ENCODE measurements at places on chromosomes 6 and 20.

- DNase-seq, result no peak
These were observed 38.9 kb upstream of the CD2AP start for GRCh38 chr6:47438481-47439347.

DNA sequence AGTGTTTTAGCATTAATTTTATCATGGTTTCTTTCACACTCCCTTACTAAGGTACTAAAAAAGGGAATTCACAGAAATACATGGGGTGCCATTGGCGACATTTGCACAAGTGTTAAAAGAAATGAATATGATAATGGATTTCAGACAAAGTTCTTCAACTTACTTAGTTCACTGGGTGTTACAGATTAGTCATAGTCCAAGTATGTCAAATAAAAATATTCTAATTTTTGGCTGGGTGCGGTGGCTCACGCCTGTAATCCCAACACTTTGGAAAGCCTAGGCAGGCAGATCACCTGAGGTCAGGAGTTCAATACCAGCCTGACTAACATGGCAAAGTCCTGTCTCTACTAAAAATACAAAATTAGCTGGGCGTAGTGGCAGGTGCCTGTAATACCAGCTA lies 286.1 kb upstream of the TFAP2D start:
- DNase-seq, result no peak

DNA sequence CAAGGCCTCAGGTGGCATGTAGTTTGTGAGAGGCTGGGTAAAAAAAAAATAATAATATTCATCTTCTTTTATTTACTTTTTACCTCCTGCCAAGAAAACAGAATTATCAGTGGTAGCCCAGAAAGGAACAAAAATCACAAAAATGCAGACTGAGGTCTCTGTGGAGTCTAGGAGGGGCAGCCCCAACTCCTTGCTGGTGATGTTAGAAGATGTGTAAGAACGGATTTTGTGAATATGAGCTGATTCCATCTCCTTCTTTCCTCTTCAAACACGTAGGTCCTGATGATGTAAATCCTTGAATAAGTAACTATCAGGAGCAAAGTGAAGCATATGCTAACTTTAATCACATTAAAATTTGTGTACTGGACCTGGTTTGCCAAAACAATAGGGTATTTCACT lies 226.8 kb downstream of the EYA4 start:
- no peak for DNase-seq

GRCh38 chr6:26554447-26554696 lies 16.2 kb downstream of the HMGN4 start:
- DNase-seq, result peak; percentile 70

DNA sequence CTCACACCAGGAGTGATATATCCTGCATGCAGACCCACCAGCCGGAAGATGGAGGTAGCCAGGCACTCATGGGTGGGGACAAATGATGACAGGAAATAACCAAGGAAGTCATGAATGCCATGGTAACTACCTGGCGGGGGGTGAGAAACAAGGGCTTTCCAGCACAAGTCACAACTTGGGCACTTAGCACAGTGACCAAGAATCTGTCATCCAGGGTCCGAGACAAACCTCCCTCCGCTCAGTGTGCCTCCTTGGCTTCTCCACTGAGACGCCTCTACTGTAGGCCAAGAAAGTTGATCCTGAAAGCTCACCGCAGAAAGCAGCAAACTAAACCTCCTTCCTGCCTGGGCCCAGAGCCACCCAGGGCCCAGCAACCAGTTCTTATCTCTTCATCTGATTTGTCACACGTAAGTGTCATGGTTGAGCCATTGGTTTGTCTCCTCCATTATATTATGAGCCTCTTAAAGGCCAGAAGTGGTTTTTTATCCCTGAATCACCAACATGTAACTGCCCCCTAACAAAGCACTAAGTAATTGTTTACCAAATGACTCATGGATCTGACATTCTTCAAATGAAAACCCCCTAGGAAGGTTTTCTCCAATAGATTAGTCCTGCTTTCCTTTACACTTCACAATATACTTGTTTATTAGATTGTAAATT lies 84.3 kb upstream of the TAB2 start:
- no peak for DNase-seq

GRCh38 chr6:30826961-30827342 lies 57.4 kb upstream of the DDR1 start:
- DNase-seq, result no peak

DNA sequence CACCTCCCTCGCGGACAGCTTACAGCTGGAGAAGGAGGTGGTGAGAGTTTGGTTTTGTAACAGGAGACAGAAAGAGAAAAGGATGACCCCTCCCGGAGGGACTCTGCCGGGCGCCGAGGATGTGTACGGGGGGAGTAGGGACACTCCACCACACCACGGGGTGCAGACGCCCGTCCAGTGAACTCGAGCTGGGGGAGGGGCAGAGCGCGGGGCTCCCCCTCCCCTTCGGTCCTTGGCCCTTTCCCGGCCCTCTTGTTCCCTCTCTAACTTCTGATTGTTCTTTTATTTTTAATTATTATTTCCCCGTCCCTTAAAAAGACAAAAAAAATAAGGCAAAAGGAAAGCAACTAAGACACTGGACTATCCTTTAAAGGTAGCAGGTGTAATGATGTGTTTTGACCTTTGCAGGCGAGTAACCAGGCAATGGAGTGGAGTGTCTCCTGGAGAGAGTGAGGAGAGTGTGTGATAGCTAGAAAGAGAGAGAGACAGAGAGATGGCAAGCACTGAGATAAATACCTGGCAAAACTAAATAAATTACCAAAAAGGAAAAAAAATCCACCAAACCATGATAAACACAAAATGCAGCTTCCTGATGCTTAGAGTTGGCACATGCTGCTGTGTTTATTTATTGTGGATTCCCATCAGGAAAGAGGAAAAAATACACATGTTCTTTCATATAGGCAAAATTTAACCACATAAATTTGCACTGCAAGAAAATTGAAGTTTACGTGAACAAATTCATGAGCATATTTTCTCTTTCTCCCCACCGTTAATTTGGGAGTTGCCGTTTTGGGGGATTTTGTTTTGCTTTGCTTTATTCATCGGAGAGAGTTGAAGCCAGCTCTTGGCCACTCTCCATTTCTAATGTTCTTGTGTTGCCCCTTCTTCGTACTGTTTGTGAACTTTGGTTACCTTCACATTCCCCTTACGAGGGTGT lies 1.9 kb downstream of the POU3F2 start:
- no peak for DNase-seq

DNA sequence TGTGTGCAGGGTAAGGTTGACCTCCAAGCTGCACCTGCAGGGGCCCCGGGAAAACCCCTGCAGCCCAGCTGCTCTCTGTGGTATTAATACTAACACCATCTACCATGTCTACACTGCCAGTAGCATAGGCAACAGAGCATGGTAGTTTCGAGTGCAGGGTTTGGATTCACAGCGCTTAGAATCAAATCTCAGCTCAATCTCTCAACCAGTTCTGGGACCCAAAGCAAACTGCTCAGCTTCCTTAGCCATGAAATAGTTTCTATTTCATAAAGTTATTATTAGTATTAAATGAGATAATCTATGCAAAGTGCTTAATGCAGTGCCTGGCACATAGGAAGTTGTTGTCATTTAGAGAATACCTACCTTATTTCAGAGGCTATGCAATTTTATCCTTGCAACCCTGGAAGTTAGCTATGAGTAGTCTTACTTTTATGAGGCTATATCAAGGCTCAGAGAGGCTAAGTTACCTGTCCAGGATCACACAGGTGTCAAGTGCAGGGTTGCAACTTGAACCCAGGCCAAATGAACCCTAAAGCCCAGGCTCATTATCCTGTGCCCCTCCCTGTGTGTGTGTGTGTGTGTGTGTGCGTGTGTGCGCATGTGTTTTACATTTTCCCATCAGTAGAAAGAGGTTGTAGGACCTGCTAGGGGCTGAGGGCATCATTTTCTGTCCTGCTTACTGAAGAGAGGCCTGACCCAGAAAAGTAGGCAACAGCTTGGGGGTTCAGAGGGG lies 27.6 kb upstream of the MRPS18A start:
- no peak for DNase-seq

- DNase-seq, result no peak
These were observed 81.6 kb downstream of the PXDC1 start for GRCh38 chr6:3669916-3670315.

DNA sequence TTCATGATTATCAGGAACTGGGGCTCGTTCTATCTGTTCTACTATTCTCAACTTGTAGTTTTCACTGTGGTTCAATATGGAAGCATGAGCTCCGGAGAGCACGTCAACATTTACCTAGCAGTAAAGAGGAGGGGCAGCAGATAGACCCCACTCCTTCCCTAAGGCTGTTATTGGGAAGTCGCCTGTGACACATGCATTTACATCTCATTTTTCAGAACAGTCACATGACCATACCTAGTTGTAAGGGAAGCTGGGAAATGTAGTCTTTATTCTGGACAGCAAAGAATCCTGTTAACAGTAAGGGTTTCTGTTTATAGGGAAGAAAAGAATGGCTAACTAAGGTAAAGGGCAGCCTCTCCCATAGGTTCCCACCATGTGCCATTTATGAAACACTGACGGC lies 158.3 kb downstream of the ZFP64 start:
- DNase-seq, result no peak

DNA sequence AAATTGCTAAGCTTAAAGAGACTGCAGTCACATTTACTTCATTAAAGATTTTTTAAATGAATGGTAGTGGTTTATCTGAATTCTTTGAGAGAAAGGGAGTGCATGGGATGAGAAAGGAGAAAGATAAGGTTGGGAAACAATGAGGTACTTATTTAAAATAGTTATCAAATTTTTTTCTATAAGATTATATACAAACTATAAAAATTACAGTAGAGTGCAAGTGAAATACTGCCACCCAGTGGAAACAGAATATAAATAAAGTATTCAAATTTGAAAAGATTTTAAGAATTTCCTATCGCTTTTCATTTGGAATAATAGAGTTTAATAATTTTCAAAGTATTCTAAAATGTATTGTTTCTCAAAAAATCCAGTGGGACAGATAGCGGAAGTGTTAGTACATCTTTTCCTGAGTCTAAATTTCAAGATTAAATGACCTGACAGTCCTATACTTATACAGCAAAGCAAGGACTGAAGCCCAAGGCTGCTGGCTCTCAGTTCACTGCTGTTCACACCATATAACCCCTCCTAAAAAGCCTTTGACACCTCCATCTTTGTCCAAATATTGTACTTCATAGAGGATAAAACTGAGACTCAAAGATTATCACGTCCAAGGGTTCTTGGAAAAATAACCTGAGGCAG lies 31.1 kb downstream of the EPM2A start:
- DNase-seq, result no peak

DNA sequence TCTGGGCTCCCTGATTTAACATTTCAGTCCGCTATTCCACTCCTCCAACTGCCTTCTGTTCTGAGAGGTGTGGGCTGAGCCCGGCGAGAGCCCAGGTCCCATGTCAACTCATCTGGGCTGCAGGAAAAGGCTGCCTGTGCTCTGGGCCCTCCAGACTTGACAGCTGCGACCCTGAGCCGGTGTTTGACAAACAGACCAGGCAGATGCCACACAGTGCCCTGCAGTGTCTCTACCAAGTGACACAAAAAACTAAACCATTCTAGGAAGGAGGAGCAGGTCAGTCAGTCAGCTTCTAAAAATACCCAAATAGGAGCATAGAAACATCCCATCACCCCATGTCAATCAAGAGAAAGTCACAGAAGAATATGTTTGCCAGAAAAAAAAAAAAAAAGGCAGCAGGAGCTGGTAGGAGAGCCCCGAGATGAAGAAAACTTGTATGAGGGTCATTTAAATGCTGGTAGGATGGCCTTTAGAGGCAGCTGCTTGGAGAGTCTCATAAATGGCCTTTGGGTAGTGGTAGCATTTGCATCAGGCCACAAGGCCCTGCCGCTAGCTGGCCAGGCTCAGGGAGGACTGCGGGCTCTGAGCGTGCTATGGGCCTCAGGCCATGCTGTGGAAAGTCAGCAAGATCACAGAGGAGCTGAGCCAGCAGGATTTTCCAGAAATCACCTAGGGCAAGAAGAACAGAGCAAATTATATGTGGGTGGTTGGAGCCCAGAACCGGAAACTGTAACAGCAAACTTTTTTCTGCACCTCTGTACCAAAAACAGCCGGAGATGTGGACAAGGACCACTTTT lies 36.6 kb upstream of the GFOD1 start:
- no peak for DNase-seq

- DNase-seq, result no peak
These were observed 279.0 kb upstream of the ZFP64 start for GRCh38 chr20:52470561-52470960.

- no peak for DNase-seq
These were observed 44.1 kb downstream of the DTNBP1 start for GRCh38 chr6:15618685-15619084.

- no peak for DNase-seq
These were observed 4.7 kb downstream of the CUL9 start for GRCh38 chr6:43186706-43187105.

DNA sequence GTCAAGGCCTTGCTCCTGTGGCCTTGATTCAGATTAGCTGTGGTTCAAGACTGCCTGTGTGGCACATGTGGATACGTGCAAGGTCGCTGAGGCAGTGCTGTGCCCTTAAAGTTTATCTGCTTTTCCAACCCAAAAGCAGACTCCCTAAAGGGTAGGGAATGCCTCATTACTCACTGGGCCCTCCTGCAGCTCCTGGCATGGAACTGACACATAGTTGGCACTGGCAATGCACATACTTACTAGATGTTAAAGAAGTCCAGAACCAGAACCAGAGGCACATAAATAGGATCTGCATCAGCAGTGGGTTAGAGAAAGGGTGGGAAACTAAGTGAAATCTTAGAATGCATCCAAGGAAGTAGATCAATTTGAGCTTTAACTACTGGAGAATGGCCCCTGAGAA lies 90.6 kb upstream of the MLN start:
- no peak for DNase-seq

- DNase-seq, result peak; percentile 94
These were observed 61.4 kb upstream of the E2F3 start for GRCh38 chr6:20340068-20340848.

GRCh38 chr6:55293116-55293515 lies 34.2 kb upstream of the GFRAL start:
- no peak for DNase-seq

GRCh38 chr6:16471222-16471909 lies 233.0 kb downstream of the GMPR start:
- DNase-seq, result peak; percentile 76

- DNase-seq, result no peak
These were observed 142.0 kb downstream of the RNASET2 start for GRCh38 chr6:166814390-166814789.

DNA sequence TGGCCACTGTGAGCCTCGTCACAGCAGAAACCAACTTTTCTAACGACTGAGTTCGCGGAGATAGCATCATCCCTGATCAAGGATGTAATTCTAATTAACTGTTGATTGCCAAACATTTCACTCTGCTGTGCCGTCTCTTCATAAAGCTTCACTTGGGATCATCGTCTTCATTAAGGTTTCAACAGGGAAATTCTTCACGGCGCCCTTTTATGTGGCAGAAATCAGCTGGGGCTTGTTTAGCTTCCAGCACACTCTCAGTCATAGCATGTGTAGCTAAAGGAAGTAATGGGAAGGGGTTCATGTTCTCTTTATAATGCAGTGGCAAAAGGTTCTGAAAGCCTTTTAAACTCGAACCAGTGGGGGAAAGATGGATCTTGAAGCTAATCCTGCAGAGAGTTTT lies 8.9 kb upstream of the ADRM1 start:
- no peak for DNase-seq

GRCh38 chr20:20237093-20237959 lies 130.6 kb upstream of the INSM1 start:
- peak; percentile 24 for DNase-seq

GRCh38 chr6:25239498-25239897 lies 39.7 kb upstream of the CARMIL1 start:
- no peak for DNase-seq

Data from DMS 273 treated with DMSO at 0.1 percent for 48 hours (cell line).